ENCODE measurements at places on chromosomes 2 and 18.

- no peak for DNase-seq
Observed at GRCh38 chr2:64952511-64953482, 36.4 kb upstream of the SLC1A4 start.

GRCh38 chr2:231917280-231918066 lies 8.7 kb downstream of the NPPC start:
- no peak for DNase-seq

GRCh38 chr18:4335386-4335785 lies 119.7 kb downstream of the DLGAP1 start:
- no peak for DNase-seq

- no peak for DNase-seq
Observed at GRCh38 chr2:180222644-180223043, 215.5 kb upstream of the CWC22 start.

GRCh38 chr2:237863689-237864443 lies 4.4 kb downstream of the RAMP1 start:
- no peak for DNase-seq

DNA sequence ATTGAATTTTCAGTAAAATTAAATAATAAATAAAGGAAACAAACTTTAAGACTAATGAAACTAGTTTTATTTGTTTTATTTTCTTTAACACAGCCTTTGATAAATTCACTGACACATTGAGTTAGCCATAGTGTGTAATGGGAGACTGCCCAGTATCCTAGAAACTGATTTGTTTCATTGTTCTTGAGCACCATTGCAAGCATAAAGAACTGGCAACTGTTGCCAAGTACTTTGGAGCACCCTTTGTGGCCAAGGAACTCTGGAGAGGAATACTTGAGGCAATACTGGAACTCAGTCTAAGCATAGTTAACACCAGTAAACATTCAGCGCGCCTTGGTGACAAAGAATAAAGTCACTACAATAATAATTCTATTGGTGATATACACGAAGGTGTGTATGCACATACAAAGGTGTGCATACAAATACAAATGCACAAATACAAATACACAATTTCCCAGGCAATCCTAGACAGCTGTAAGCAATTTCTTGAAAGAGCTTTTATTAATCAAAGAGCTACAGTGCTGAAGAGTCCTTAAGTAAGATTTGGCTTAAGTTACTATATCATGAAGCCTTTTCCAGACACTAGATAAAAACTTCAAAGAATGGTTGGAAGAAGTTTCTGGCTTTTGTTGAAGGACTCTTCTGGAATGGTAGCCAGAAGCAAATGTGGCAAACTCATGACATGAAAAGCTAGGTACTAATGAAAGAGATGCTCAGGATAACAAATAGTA lies 1371.2 kb downstream of the LRP1B start:
- DNase-seq, result no peak

DNA sequence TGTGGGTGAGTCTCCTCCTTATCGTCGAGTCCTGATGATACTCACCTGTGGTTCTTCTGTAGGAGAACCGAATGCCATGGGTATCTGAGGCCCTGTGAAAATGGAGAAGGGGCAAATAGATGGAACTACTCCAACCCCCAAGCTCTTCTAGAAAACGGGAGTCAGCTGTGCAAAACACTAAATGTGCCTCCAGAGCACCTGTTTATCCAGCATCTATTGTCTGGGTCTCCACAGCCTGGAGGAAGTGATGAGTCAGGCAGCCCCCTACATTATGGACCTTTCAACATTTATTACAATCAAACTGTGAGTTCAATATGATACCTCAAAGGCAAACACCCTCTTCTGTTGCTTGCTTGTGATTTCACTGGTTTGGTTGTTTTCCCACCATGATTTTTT lies 9.8 kb upstream of the LRRFIP1 start:
- DNase-seq, result no peak

DNA sequence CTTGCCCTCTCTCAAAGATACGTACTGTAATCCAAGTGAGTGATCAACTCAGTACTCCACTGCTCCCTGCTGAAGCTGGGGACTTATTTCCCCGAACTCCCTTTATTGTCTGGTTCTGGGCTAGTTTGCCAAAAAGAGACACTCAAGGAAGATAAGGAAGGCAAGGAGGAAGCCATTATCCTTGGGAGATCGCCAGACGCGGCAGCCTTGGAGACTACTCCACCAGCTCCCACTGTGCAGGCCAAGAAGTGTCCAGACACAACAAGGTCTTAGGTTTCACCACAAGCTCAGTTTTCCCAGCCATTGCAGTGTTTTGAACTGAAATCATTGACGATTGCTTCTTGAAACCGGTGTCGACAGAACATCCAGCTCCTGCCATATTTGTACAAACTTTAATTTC lies 439.6 kb upstream of the UBE2E3 start:
- no peak for DNase-seq

GRCh38 chr2:224206816-224207215 lies 167.7 kb upstream of the SERPINE2 start:
- DNase-seq, result no peak

DNA sequence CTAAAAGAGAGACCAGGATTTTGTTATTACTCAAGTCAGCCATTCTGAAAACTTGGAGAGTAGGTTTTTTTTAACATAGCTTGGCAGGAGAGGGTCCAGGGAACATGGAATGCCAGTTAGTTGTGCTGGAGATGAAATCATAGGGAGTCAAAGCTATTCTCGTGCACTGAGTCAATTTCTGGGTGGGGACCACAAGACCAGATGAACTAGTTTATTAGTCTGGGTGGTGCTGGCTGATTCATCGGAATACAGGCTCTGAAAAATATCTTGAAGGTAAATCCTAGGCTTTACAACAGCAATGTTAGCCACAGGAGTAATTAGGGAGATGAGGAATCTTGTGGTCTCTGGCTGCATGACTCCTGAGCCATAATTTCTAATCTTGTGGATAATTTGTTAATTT lies 921.4 kb downstream of the TRIB2 start:
- peak; percentile 9 for DNase-seq

- DNase-seq, result no peak
Observed at GRCh38 chr2:30038419-30038818, 108.4 kb upstream of the YPEL5 start.

GRCh38 chr2:189022492-189022891 lies 48.3 kb downstream of the COL3A1 start:
- no peak for DNase-seq

DNA sequence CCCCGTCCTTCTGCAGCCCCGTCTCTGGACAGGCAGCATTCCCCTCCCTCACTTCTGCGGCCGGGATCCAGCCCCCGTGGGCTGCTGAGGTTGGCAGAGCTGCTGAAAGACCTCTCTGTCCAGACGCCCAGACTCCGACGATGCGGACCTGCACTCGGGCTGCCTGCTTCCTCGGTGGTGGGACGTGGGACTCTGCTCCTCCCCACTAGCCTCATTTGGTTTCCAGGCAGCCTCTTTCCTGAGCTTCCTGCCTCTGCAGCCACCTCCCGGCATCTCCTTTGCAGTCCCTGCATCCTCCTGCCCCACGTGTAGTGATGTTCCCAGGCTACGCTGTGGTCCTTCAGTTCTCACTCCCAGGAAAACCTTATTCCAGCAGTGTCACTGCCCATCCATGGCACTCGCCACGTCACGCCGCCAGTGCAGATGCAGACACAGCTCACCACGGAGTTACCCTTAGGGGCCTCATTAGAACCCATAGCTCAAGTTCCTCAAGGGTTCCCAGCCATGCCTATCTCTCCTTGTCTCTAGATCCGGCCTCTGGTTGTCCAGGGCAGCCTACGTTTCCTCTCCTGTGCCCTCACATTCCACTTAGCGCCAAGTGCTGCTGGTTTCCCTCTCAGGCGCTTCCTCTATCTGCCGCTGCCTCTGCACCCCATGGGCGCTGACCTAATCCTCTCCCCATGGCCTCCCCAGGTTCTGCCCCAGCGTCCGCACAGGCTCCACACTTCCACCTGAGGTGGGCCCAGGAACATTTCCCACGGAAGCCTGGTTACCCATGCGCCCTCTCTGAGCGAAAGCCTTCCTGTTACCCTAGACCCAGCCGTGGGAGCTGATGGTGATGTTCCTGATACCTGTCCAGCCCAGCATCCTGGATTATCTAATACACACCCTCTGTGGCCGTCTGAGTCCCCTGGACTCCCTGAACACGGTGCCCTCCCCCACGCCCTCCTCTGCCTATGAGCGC lies 318.3 kb upstream of the MYT1L start:
- DNase-seq, result no peak

GRCh38 chr2:239114119-239114581 lies 266.3 kb downstream of the TWIST2 start:
- no peak for DNase-seq

DNA sequence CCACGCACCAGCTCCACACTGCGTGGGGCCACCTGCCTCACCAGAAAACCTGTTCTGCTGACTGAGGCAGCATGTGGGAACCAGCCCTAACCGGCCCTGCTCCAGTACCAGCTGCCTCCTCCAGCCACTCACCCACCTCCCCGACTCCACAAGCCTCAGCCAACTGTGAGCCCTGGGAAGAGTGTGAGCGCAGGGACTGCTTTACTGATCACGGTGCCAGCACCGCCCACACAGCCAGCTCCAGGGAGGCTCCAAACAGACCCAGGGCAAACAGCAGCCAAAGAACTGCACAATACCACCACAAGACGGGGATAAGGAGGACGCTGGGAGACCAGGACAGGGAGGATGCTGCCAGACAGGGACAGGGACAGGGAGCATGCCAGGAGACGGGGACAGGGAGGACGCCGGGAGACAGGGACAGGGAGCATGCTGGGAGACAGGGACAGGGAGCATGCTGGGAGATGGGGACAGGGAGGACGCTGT lies 28.4 kb downstream of the EIPR1 start:
- DNase-seq, result no peak

GRCh38 chr18:30852980-30853379 lies 189.6 kb downstream of the DSC3 start:
- DNase-seq, result no peak

DNA sequence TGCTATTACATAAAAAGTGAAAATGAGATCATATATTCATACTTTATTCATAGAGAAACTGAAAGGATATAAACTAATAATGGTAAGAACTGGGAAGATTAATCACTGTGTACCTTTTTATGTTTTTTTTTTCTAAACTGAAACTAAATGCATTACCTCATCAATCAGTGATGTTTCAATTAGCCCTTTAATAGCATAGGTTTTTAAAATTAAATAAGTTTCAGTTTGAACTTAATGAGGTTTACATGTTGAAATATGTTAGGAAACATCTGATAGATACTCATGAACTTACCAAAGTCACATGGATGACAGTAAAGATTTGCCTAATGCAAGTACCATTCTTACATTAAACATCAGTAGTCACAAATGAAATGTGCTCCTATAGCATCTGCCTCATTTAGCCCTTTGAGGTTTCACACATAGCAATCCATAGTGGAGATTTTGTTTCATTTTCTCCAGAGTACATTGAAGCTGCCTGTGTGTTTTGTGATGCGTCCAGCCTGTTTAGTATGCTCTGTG lies 8.9 kb downstream of the MAPRE2 start:
- no peak for DNase-seq

GRCh38 chr2:24915796-24916195 lies 4.2 kb downstream of the ADCY3 start:
- no peak for DNase-seq

GRCh38 chr2:217950401-217950871 lies 52.4 kb downstream of the TNS1 start:
- no peak for DNase-seq

GRCh38 chr2:127199223-127199622 lies 20.9 kb downstream of the CYP27C1 start:
- DNase-seq, result no peak

DNA sequence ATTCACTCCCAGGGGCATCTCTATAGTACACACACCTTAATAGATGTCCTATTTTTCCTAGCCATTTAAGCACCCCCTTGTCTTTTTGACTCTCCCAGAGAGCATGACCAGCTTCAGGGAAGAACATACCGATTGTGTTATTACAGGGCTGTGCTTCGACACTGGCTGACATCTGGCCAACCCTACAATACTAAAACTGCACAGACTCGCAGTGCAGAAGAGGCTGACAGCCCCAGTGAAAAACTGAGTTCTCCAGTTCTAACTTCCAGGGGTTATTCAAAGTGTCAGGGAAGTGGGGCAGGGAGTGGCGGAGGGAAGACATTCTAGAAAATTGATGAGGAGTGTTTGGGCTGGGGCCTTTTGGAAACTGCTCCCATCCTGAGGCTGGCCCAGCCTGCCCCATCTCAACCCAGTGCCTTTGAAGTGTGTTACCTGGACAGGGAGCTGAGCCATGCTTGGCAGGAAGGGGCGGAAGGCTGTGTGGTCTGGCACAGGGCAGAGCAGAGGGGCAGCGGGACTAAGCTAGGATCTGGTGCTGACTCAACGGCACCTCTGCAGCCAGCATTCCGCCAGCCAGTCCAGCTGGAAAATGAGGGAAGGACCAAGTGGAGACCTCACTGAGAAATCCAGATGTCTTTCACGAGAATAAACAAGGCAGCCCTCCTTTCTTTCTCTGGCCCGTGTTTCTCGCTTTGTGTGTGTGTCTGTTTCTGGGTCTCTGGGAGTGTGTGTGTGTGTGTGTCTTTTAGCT lies 15.4 kb upstream of the IGFBP5 start:
- no peak for DNase-seq

DNA sequence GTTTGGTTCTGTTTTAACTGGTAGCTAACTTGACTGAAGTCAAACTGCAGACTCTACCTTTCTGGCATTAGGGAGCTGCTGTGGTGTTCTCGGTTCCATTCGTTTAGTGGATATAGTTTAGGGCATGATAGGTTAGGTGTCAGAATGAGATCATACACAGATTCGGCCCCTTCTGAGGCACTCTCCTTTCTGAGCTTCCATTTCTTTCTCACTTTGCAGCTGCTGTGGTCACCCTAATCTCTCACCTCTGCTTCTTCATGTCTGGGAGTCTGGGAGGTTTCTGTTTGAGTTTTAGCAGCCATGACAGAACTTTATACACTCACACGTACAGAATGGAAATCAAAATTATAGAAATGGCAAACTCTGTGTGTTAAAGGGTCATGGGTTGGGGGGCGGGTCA lies 122.8 kb downstream of the ATP9B start:
- DNase-seq, result no peak

GRCh38 chr2:39202639-39203369 lies 41.0 kb downstream of the CDKL4 start:
- DNase-seq, result no peak

DNA sequence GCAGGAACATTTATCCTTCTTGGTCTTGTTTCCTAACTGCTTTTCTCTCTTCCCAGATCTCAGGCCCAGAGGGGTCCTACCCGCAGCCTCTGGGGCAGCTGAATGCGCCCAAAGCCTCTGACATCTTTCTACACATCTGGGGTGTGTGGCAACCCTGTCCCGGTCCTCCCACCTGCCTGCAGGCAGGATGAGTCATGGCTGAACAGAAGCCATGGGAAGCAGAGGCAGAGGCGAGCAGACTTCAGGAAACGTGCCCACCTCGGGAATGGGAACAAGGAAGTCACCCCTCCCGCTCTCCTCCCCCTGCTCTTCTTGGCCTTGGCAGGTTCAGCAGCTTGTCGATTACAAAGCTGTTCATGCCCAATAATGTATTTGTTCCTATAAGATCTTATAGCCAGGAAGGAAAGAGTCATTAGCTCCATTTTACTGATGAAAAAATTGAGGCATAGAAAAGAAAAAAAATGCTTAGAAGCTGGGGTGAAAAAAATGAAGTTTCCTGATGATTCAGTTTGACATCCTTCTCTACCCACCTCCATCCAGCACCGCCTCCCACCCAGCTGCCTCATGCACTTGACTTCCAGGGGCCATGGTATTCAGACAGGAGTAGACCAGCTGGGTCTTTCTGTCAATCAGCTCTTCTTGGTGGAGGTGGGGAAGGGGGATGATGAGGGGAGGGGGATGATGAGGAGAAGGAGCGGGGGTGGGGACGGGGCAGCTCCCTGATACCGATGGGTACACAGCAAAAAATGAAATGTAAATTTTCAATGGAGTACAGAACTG lies 10.4 kb upstream of the KCNF1 start:
- peak; percentile 38 for DNase-seq

GRCh38 chr2:97267411-97268074 lies 154.6 kb downstream of the ANKRD36 start:
- DNase-seq, result no peak

Measured in Calu3 (cell line).